Fibroblast of villous mesenchyme (primary cell): ENCODE measurements at places on chromosomes 4 and X. TPM values are rescaled to one million over a fixed set of nuclear protein-coding genes. Genes with fewer than 3 reads are reported as not detected.

DNA sequence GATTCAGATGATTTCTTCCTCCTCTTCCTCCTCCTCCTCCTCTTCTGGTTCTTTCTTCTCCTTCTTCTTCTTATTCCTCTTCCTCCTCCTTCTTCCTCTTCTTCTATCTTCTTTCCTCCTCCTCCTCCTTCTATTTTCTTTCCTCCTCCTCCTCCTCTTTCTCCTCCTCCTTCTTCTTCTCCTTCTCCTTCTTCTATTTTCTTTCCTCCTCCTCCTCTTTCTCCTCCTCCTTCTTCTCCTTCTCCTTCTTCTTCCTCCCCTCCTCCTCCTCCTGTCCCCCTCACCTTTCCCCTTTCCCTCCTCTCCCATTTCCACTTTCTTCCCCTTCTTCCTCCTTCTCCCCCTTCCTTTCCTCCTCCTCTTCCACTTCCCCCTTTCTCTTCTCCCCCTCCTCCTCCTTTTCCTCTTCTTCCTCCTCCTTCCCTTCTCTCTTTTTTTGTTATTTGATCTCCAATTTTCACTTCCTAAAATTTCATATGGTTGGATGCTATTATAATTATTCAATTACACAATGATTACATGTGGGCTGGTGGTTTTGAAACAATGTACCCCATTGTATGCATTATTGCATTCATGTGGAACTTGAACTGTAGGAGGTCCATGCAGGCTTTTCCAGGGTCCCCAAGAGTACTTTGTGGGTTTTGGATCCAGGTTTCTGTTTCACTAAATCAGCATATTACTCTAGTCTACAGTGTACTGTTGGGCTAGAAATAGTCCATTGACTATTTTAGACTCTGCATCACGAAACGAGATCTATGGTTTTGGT, 68.1 kb downstream of the SORBS2 start:
- no peak for DNase-seq

- no peak for DNase-seq
These were observed 272.1 kb downstream of the RPA4 start for GRCh38 chrX:97155816-97156215.

- DNase-seq: no peak
These were observed 26.7 kb upstream of the SLC2A9 start for GRCh38 chr4:10047967-10048366.

GRCh38 chr4:76072760-76073159, 1.7 kb upstream of the ART3 start:
- DNase-seq: no peak

DNA sequence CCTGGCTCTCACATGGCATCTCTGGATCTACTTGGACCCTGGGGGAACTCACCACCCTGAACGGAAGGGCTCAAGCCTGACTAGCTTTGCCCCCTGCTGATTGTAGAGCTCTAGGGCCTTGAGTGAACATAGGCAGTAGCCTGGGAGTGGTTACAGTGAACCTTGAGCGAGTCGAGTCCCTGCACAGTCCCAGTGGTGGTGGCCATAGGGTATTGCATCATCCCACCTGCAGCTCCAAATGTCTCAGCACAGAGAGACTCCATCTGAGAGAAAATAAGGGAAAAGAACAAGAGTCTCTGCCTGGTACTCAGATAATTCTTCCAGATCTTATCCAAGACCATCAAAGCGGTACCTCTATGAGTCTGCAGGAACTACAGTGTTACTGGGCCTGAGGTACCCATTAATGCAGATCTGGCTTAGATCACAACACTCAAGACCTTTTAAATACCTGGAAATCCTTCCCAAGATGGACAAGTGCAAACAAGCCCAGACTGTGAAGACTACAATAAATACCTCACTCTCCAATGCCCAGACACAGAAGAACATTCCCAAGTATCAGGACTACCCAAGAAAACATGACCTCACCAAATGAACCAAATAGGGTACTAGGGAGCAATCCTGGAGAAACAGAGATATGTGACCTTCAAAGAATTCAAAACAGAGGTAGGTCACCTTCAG, 167.5 kb upstream of the TET2 start:
- no peak for DNase-seq

- DNase-seq: no peak
These were observed 10.9 kb upstream of the SYTL5 start for GRCh38 chrX:37995428-37995827.

- no peak for DNase-seq
These were observed 17.6 kb downstream of the ADRA2C start for GRCh38 chr4:3783693-3784306.

DNA sequence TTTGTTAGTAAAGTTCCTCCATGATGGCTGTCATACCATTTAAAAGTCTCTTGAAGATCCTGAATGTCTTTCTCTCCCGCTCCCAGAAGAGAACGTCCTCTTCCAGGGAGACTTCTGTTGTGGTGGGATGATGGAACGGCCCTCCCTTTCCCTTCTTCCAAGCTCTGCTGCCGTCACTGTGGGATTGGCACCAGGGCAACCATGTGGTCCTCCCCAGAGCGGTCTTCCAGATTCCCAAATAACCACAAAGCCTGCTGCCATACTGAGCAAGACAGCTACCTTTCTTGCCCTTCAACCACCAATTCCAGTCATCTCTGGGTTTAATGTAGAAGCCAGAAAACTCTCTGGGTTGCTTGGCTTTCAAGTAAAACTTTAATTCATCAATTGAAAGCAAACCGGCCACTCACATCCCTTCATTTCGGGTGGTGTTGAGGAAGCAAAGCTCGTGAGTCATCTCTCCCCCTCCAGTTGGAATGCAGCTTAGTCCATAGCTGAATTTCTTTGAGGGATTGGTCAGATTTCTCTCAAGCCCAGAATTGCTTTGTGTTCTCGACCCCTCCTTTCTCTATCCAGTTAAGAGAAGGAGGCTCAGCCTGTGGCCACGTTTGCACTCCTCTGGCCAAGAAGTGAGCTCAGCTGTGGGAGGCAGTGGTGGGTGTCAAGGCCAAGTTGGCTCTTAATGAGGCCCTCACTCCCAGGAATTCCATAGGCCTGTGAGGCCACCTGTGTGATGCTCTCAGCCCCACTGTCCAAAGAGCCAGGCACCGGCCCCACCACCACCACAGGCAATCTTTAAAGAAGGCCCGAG, 36.9 kb downstream of the FHDC1 start:
- peak; percentile 69 for DNase-seq

GRCh38 chr4:41257257-41257901, 651 bp downstream of the UCHL1 start:
- DNase-seq: peak; percentile 49

- peak; percentile 68 for DNase-seq
These were observed 6.4 kb upstream of the SMIM9 start for GRCh38 chrX:154840856-154841255.

- DNase-seq: no peak
These were observed 7.9 kb downstream of the SMIM31 start for GRCh38 chr4:164761746-164762275.

DNA sequence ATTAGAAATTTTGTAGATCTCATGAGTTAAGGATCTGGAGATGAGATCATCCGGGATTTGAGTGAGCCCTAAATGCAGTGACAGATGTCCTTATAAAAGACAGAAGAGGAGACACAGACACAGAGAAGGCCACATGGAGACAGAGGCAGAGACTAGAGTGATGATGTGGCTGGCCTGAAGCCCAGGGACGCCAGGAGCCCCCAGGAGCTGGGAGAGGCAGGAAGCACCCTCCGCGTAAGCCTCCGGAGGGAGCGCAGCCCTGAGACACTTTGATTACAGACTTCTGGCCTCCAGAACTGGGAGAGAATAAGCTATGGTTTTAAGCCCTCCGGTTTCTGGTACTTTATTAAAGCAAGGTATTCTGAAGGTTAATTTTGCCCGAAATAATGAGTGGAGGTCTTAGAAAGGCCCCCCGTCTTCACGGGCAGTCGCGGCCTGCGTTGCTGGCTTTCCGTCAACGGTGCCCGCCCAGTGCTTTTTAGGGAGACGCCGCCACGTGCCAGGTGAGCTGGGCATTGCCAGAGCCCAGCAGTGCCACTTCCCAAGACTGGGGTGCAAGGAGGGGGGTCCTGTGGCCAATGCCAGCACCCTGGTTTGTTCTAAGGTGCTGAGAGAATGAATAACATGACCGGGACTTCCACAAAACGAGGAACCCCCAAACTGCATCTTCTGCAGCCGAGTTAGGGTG, 8.1 kb downstream of the DHRSX start:
- DNase-seq: no peak

- DNase-seq: no peak
These were observed 49.6 kb downstream of the SMAD1 start for GRCh38 chr4:145531223-145531622.

GRCh38 chrX:30887288-30887687, 1.8 kb downstream of the TAB3 start:
- DNase-seq: no peak

DNA sequence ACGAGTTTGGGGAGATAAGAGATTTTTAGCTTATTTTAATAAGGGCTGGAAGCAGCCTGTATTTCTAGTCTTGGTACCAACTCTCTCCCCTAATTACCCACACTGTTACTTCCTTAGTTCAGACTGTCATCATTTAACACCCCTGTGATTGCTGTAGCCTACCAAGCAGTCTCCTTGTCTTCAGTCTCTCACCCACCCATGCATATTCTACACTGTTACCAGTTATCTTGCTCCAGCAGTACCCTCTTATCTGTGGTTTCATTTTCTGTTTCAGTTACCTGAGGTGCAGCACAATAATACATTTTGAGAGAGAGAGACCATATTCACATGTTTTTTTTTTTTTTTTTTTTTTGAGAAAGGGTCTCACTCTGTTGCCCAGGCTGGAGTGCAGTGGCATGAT, 80.2 kb downstream of the DIAPH2 start:
- DNase-seq: no peak

- peak; percentile 13 for DNase-seq
These were observed 70.0 kb downstream of the MGST2 start for GRCh38 chr4:139735381-139736273.

GRCh38 chrX:64894454-64895038, 81.7 kb downstream of the ZC4H2 start:
- DNase-seq: no peak

DNA sequence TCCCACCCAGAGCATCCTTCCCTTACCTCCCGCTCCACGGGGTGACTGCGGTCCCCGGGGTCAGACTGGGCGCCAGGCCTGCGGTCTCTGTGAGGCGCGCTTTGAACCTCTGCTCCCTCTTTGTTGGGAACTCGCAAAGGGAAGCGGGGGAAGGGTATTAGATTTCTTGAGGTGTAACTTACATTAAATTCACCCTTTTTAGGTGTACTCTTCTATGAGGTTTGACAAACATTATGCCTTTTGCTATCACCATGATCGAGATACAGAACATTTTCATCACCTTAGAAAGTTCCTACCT, 569 bp downstream of the DCK start:
- no peak for DNase-seq

- no peak for DNase-seq
These were observed 1810.0 kb upstream of the PCDH10 start for GRCh38 chr4:131339137-131339536.

- DNase-seq: no peak
These were observed 222.4 kb downstream of the APBB2 start for GRCh38 chr4:40991908-40992307.

- peak; percentile 71 for DNase-seq
These were observed 29.3 kb downstream of the DYNLT3 start for GRCh38 chrX:37818031-37818430.

GRCh38 chrX:71128915-71129765, 10.7 kb downstream of the MED12 start:
- DNase-seq: peak; percentile 59

DNA sequence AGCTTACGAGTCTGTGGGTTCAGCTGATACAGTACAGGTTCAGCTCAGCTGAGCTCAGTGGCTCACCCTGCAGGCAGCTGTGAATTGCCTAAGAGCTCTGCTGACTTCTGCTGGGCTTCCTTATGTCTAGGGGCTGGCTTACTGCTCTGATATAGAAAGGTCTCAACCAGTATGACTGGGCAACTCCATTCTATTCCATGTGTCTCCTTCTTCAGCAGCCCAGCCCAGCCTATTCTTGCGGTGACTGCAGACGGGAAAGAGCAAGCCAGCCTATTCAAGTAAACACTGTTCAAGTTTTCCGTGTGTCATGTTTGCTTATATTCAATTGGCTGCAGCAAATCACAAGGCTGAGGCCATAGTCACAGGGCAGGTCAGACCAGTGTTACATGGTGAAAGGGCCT, 615.4 kb upstream of the ZFP42 start:
- peak; percentile 11 for DNase-seq

TACC3 gene
- total RNA-seq: 9.0 and 16.0 TPM in 2 replicates

ZMYM3 gene
- 22.9 and 28.5 TPM in 2 replicates for total RNA-seq

CACNA1F gene
- total RNA-seq: not detected in 2 replicates

TDO2 gene
- total RNA-seq: 2.2 and 4.2 TPM in 2 replicates

DUSP21 gene
- total RNA-seq: not detected in 2 replicates

EDNRA gene
- total RNA-seq: 0.86 and 4.2 TPM in 2 replicates

SPON2 gene
- 197 and 601 TPM in 2 replicates for total RNA-seq

EVC2 gene
- 9.9 and 11.9 TPM in 2 replicates for total RNA-seq

KLHL15 gene
- 6.8 and 12.5 TPM in 2 replicates for total RNA-seq
